ENCODE measurements at places on chromosomes 11 and 22.

DNA sequence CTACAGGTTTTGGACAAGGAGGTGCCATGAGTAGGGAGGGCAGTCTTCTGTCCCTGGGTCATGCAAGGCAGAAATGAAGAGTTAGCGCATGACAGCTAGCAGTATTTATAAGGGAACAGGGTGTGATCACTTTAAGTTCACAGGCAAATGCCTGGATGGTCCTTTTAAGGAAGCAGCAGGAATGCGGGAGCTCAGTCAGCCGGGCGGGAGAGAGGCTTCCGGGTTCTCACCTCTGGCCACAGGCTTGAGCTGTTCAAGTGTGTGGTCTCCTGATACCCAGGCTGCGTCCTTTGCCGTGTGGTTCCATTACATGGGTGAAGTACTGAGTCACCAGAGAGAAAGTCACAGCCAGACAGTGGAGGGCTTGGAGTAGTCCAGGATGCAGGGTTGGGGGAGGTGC, 105.4 kb downstream of the BCR start:
- no peak for DNase-seq

- DNase-seq, result no peak
Observed at GRCh38 chr11:124793466-124794278, 6.5 kb downstream of the MSANTD2 start.

- DNase-seq, result no peak
Observed at GRCh38 chr11:73429121-73429750, 53.0 kb downstream of the RELT start.

GRCh38 chr11:27328614-27329013, 34.4 kb downstream of the CCDC34 start:
- peak; percentile 15 for DNase-seq

DNA sequence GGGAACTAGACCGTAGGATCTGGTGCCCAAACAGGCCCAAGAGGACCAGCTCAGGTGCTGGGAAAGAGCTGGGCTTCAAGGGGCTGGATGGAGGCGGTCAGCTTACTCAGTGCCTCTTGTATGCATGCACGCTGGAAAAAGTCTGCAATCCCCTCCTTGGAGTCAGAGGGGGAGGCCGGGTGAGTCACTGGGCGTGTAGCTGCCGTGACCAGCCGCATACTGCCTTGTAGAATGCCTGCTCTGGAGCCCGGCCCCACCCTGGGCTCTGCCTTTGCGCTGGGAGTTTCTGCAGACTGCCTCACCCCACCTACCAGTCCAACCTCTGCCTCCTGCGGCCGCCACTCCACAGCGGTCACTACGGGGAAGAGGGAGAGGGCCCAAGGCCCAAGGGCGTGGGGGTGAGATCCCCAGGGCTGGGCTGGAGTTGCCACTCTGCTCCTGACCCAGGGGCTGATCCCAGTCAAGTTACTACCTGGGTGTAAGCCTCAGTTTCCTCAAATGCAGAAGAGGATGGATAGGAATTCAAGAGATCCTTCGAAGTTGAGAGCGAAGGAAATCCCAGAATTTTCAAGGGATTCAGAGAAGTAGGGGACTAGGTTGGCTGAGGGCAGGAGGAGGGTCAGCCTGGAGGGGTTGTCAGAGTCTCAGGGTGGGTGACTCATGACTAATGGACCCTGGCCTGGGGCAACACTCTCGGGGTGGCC, 4.2 kb downstream of the MRGPRF start:
- DNase-seq, result peak; percentile 79

GRCh38 chr11:82995235-82995634, 76.5 kb downstream of the RAB30 start:
- no peak for DNase-seq

- peak; percentile 84 for DNase-seq
Observed at GRCh38 chr22:39244496-39245129, at the start of gene PDGFB. Gene PDGFB, minus strand, starts transcription at chr22:39244982. Its CDS starts 1,019 bp downstream, at chr22:39243963.

DNA sequence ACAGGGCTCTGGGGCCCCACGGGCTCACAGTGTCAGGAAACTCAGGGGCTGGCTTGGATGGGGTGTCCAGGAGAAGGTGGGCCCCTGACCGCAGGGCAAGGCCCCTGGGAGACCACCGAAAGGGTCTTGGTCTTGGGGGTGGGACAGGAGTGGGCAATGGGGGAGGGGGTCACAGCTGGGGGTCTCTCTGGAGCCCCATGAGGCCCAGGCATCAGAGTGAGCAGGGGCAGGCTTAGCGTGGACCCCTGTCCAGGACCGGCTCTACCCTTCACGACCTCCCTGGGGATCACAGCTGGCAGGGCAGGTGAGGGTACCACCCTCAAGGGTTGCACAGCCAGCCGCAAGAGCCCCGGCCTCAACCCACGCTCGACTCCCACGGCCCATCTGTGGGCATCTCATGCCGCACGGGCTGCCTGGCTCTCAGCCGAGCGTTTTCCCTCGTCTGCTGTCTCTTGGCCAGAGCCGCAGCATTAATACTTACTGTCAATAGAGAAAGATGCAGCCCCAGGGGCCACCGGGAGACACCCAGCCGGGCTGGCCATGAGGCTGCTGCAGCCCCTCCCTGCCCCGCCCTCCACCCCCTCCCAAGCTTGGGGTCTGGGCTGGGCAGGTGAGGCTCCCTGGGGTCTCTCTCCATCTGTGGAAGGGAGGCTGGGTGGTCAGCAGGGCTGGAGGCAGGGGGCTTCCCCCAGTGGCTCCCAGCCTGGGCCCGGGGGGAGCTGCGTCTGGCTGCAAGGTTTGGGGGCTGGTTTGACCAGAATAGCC, 662 bp downstream of the MUC5B start:
- no peak for DNase-seq

GRCh38 chr11:70650075-70650909, 252.0 kb downstream of the CTTN start:
- peak; percentile 92 for DNase-seq

DNA sequence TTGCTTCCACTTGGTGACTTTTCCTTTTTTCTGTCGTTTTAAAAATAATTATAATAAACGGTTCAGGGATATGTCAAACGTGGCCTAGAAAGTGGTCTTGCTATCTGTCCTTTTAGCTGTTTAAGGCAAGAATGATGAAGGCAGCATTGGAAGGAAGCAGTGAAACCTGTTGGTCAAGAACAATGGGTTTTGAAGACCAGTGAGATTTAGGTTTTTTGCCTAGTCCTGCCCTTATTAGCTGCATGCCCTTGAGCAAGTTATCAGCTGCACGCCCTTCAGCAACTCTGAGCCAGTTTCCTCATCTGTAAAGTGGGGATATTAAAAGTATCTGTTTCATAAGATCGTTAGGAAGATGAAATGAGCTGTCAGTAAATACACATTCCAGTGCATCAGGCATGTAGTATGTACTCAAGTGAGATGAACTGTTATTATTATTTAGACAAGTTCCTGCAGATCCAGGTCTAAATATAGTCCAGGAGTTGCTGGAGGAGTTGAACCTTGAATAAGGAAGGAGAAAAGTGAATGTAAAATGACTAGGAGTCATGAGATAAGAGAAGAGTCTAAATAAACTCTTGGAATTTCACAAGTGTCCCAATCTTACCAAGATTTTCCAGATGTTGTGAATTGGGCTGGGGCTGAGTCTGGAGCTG, 90.8 kb upstream of the HSD17B12 start:
- no peak for DNase-seq

GRCh38 chr11:59144096-59144495, 1.4 kb downstream of the FAM111A start:
- DNase-seq, result no peak

GRCh38 chr22:17853073-17853472, 78.8 kb upstream of the BID start:
- no peak for DNase-seq

DNA sequence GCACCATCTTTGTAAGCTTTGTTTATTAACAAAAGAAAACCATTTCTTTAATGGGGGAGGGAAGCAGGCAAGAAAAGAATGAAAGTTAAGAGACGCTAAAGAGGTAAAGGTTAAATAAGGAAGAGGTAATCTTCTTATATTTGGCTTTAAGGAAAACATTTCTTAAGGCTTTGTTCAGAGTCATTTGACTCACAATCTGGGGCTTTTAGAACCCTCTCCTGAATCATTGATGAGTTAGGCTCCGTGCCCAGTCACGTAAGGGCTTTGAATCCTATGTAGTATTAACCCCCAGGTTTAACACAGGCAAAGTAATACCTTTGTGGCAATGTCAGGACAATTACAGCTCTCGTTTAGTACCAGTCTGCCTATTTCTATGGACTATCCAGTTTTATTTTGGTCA, 26.1 kb downstream of the MADD start:
- no peak for DNase-seq

GRCh38 chr22:45199723-45200122, 36.0 kb downstream of the NUP50 start:
- DNase-seq, result no peak

DNA sequence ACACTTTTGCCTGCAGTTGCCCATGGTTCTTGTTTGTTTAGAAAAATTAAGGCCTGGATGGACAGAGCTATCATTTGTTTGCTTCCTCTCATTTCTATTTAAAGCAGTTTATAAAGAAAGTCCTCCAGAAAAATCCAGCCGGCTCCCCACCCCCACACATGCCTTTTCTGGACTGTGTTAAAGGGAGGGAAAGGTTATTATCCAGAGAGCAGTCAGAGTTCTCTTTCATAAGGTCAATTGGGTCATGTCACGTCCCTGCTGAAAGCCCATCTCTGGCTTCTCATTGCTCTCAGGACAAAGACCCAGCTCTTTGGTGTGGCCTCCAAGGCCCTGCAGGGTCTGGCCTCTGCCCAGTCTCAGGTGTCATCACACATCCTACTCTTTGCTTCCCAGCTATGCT, 9.8 kb upstream of the GRK3 start:
- DNase-seq, result no peak

GRCh38 chr22:43199541-43199940, 12.6 kb upstream of the TTLL12 start:
- no peak for DNase-seq

GRCh38 chr11:32511926-32512325, 71.7 kb upstream of the EIF3M start:
- DNase-seq, result no peak

DNA sequence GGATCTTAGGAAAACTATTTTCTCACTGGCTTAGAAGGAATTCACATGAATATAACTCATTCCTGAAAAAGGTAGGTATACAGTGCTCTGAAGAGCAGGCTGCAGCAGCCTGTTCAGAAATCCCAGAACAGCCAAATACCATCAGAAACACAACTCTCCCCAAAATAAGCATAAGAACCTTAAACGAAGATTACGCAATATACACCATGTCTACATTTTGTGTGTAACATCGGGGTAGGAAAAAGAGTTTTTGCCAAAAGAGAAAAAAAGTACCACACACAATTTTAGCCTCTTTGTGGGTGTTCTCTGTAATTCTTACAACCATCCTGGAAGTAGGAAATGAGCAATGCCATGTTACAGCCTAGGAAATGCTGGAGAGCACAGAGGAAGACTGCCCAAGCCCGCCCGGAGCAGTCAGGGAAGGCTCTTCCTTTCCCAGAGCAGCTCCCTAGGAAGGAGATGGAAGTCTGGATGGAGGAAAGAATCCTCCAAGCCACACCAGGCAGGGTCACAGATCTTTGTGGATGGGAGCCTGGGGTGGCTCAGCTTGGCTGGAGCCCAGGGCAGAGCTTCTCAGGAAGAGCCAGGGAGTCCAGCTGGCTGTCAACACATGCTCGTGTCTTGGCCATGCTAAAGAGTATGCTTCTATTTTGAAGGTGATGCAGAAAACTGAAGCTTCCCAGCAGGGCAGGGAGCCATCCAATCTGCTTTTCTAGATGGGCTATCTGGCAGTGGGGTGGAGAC, 49.7 kb upstream of the ARFGAP3 start:
- peak; percentile 53 for DNase-seq

DNA sequence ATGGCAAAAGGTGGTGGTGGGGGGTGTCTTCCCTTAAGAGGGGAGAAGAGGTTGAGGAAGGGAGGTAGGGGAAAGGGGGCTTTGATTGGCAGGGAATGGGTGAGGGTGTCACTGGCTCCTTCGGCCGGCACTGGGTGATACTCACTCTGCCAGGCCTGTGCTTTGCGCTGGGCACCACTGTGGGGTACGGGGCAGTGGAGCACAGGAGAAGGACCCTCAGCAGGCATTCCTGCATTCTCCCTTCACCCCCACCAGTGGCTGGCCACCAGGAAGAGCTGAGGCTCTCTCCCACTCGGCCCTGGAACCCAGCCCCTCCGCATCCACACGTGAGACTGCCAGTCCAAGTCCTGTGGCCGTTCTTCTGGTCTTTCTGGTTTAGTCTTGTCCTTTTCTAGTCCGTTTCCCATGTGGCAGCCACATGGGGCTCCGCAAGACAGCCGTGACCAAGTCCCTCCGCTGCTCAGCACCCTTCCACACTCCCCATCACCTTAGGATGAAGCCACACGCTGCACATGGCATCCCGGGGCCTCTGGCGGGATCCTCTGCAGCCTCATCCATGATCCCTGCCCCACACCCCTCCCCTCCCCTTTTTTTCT, 8.0 kb downstream of the CAPN5 start:
- DNase-seq, result peak; percentile 22

- DNase-seq, result peak; percentile 49
Observed at GRCh38 chr11:119509969-119510401, 87.0 kb upstream of the THY1 start.

DNA sequence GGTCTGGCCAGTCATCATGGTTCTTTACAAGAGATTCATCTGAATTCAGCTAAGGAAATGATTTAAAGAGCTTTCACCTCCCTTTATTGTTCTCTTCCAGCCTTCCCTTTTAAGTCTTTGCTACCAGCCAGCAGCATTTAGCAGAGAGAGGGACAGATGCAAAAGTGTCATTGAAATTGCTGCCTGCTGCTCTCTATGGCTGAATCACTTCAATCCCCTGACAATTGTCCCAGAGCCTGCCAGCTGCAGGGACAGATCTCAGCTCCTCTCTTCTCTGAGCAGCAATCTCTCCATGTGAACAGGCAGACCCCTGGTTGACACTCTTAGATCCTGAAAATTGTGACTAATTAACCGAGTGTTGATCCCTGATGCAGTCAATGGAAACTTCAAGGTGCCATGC, 816.9 kb upstream of the CCDC90B start:
- DNase-seq, result no peak

DNA sequence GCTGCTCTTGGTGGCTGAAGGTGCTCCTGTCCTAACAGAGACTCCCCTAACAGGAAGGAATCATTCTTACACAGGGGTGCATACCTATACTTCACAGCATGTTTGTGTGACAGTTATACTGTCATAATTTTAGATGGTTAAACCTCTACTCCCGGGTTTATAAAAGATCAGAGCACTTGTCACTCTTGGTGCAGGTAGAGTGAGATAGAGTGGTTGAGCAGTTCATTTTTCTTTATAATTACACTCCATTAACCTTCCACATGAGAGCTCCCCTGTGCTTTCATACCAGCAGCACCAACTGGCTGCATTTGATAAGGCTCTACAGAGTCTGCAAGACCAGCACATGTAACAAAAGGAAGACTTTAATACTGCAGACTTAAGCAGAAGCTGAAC, 72.9 kb downstream of the LARGE2 start:
- DNase-seq, result no peak

Data from stomach (tissue), 19 donors.